ENCODE measurements at places on chromosomes 12 and 14. TPM values are rescaled to one million over a fixed set of nuclear protein-coding genes. Genes with fewer than 3 reads are reported as not detected.

The SALL2 gene
- total RNA-seq = 2.2 TPM

The GPRC5D gene
- not detected for total RNA-seq

The TAS2R42 gene
- total RNA-seq = not detected

The MYRFL gene
- total RNA-seq = not detected

The SLCO1C1 gene
- not detected for total RNA-seq

The YEATS4 gene
- 39.6 TPM for total RNA-seq

The AICDA gene
- total RNA-seq = not detected

The KLHDC1 gene
- 1.1 TPM for total RNA-seq

Data from T-helper 2 cell treated with Interferon-gamma antibody and Interleukin-4, amounts not matched to agents 100 ng/mL and 5 ng/mL, for 36 hours (primary cell).